HL-60 (cell line): ENCODE measurements at places on chromosomes 13 and 19.

GRCh38 chr13:22506096-22506691, 674.6 kb upstream of the SGCG start:
- DNase-seq: no peak

GRCh38 chr19:34189199-34189916, 17.1 kb downstream of the LSM14A start:
- DNase-seq: no peak

- DNase-seq: no peak
Observed at GRCh38 chr19:44525721-44526430, 3.6 kb downstream of the CEACAM20 start.

DNA sequence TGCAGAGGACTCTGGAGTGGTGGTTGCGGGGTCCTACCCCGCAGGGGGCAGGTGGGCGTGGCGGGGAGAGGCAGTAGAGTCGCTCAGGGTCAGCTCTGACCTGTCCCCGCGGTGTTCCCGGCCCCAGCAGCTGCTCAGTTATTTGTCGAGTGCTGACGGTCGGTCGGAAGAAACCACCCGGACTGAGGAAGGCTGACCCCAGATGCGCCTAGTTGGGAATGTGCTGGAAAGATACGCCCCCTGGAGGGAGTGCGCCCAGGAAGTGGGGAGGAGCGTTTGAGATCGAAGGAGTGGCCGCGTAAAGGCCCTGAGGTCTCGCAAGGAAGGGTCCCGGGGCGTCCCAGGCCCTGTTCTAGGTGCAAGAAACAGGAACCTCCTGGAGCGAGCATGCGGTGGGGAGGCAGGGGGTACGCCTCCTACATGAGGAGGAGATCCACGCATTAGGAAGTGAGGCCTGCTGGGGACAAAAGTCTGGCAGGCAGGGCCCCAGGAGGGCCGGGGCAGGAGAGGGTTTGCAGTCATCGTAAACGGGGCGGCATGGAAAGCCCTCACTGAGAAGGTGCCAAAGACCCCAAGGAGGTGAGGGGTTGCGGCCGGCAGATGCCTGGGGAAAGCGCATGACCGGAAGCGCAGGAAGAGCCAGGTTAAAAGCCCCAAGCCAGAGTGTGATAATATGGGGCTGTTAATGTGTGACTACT, 9.2 kb downstream of the CCDC8 start:
- DNase-seq: peak; percentile 33
